ENCODE measurements at places on chromosomes 3 and 15.

- no peak for DNase-seq
Measured at GRCh38 chr3:178672275-178672674, 136.0 kb downstream of the KCNMB2 start.

- DNase-seq = no peak
Measured at GRCh38 chr3:188701485-188701969, 470.2 kb upstream of the TPRG1 start.

- DNase-seq = no peak
Measured at GRCh38 chr3:81170298-81170697, 591.1 kb downstream of the GBE1 start.

DNA sequence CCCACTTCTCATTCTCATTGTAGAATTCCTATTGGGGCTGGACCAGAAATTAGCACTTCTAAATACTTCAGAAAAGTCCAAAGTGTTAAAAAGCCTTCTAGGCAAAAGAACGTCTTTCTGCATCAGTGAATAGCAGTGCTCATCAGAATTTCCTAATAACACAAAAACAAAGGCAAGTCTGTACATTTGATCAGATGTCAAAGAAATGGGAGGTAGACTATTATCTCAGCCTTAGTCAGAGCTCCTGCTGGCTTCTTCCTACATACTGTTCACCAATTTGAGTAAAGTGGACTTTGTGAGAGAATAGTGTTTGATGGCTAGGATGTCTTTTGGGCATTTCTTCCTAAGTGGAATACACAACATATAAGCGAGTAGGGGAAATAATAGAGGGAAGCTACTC lies 48.7 kb downstream of the FOXB1 start:
- DNase-seq = no peak

GRCh38 chr3:167507954-167508353 lies 34.1 kb upstream of the SERPINI2 start:
- DNase-seq = no peak

DNA sequence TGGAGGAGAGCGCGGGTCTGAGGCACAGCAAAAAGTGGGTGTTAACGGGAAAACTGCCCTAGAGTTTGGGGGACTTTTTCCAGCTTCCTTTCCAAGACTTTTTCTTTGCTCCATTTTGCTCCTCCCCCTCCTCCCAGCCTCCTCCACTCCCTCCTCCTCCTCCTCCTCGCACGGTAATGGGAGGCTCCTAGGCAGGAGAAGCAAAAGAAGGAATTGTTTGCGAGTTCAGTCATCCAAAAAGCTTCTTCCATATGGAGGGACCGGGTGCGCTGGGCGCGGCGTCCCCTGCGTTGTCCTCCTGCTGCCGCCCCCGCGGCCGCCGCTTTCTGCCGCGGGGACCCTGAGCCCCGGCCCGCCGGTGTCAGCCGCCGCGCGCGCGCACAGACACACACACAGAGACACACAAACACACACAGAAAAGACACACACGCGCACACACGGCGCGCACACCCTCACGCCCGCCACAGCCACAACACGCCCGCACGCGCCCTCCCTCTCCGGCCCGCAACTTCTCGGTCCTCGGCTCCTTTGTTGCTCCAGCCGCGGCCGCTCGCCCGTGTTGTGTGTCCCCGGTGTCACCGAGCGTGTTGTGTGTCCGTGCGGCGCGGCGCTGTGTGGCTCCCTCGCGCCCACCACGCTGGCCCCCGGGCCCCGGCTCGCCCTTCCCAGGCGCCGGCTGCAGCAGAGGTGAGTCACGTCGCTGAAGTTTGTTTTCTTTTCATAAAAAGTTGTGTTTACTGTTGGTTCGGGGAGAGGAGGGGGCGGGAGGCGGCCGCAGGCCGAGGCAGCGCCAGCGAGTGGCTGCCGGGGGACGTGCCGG lies at the start of gene BOC:
BOC (plus strand) TSS at position 228 of the 820 bp plus-strand sequence. CDS start 38,246 bp downstream, outside the sequence.
- no peak for DNase-seq

DNA sequence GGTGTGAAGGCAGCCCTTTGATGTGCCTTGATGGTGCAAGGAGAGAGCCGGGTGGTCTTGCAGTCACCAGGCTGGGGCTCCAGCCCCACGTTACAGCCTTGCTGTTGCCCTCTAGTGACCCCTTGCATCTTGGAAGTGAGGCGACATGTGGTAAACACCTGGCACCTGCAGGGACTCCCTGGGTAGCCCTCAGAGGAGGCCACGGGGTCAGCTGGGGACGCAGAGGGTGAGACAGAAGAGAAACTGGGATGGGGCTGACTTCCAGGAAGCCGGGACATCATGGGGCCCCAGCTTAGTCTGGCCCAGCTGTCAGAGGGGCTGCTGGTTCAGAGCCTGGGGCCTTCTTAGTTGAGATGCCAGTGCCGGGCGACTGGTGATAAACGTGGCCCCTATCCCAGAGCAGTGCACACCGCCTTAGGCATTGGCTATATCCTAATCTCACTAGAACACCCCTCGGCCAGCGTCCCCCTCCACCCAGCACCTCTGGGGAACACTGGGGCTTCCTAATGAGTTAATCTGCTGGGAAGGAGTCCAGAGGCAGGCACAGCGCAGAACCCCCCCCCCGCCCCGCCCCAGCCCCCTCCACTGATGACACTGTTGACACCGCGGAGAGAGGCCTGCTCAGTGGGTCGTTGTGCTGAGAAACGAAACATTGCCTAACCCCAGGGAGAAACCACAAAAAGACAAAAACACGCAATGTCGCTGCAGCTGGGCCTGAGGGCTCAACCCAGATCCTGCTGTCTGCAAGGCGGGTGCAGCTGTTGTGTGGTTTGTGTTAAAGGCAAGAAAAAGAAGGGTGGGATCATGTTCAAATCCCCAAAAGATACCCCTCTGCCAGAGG lies 60.5 kb upstream of the KLF13 start:
- DNase-seq = no peak

DNA sequence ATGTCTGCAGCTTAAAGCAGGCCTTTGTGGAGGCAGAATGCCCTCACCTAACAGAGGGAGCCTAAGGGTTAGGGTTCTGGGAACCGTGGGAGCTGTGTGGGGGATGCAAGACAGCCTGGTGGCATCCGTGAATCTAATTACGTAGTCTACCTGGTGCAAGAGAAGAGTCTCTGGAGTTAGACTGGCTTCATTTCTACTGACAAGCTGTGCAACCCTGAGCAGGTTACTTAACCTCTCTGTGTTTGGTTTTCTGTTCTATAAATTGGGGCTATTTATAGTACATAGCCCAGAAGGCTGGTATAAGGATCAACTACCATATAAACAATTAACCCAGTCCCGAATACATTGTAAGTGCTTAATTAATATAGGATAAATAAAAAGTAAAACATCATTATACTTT lies 8.3 kb downstream of the TNFAIP8L3 start:
- DNase-seq = no peak
